ENCODE measurements at places on chromosomes 1 and 21.

GRCh38 chr1:181630838-181631237 lies 147.5 kb downstream of the CACNA1E start:
- DNase-seq = no peak

GRCh38 chr1:57377339-57378139 lies 46.3 kb downstream of the DAB1 start:
- DNase-seq = no peak

DNA sequence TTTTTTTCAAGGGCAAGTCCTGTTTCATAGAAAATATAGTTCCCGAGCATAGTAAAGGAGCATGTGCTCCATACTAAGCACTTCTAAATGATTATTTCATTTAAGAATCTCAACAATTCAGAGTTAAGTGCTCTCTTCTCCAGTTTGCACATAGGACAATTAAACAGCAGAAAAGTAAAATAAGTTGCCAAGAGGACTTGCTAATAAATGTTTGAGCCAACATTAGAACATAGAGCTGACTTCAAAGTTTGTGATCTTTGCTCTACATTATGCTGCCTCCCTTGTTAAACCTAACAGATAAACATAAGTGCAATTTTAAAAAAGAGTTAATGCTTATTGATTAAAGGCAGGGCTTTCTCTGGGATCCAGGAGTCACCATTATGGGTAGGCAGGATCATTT lies 23.8 kb upstream of the RAP1A start:
- no peak for DNase-seq

DNA sequence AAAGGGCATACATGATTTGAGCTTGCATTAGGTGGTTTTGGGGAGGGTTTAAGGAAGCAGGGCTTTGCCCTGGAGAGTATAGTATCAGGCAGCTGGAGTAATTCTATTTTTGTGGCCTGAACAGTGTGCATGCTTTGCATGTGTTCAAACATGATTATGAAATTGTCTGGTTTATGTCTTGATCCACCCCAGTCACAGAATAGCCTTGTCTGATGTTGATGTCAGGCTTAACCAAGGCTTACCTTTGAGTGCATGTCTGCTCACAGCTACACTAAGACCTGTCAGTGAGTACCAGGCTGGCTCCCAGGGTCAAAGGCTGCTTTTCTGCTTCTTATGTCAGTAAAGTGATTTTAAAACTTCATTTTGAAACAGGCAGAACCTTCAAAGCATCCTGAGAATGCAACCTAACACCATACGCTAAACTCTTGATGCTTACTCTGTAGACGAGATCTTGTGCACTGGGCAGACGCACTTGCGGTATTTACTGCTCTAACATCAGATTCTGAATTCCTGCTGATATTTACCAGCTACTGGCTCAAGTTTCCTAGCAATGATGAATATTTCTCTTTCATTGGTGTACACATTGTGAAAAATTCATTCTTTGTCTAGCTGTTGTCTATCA lies 78.9 kb downstream of the MAP3K21 start:
- DNase-seq = no peak

- no peak for DNase-seq
Observed at GRCh38 chr1:221532071-221532773, 209.7 kb downstream of the DUSP10 start.

DNA sequence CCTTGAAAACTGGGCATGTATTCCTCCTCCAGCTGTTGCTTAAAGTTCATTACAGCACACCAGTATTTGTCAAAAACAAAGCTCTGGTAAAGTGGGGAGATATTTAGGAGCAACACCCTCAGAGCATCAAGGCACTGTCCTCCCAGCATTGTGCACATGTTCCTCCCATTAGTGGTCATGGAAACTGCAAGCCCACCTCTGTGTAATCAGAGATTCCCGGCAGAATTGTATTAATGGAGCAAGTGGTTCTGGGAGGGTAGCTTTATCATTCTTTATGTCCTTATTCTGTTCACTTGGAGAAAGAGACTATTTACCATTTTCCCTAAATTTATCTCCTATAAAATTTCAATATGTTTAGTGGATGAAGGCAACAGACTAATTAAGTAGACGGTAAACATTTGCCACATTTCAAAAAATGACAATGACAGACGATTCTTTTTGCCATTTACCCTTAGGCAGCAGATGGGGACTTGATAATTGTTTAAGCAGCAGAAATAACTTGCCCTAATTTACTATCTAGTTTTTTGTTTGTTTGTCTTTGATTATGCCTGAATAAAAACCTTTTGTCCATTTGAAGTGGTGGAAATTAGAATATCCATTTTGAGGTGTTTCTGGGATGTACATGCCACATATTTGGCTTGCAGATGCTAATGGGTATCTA lies 289.6 kb upstream of the ST6GALNAC5 start:
- no peak for DNase-seq

GRCh38 chr21:43865540-43866259 lies 677 bp downstream of the AGPAT3 start:
- peak; percentile 37 for DNase-seq

DNA sequence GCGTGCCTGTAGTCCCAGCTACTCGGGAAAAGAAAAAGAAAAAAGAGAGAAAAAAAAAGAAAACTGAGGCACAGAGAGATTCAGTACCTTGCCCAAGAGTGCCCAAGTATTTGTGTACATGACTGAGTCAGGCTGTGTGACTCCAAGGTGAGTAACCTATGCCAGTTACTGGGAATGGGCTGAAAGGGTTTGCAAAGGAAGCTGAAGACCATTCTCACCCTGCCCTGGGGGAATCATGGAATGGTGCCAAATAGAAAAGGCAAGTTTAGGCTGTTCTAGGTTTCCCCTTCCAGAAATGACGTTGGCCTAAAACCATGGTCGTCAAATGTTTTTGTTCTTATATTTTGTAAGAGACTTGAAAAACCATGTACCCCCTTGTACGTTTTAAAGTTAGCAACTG lies 37.9 kb upstream of the LRIG2 start:
- no peak for DNase-seq

DNA sequence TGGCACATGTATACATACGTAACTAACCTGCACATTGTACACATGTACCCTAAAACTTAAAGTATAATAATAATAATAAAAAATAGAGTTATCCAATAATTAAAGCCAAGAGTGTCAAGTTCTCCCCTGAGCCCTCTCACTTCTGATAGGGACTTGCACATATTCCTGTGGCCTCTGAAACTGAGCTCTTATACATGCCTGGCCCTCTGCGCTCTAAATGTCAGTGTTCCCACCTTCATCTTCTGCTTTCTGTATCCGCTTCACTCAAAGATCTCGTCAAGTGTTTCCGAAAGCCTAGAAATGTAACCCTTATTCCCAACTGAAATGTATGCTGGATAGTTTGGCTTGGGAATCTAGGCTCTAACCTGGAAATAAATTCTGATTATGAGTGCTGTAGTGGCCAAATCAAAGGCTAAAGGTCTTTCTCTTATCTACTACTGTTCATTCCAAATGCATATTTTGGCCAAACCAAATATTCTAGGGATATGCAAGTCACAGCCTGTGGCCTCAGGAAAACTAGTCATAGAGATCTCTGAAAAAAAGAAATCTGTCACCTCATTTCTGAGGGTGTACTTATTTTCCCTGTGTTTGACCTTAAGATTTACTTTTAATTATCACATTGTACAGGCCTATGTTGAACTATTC lies 99.5 kb upstream of the LYPLAL1 start:
- no peak for DNase-seq

- peak; percentile 3 for DNase-seq
Observed at GRCh38 chr1:112674986-112675727, 698 bp downstream of the MOV10 start.

GRCh38 chr1:67601539-67601938 lies 83.5 kb upstream of the GADD45A start:
- no peak for DNase-seq

- DNase-seq = no peak
Observed at GRCh38 chr1:181551754-181552153, 68.4 kb downstream of the CACNA1E start.

GRCh38 chr1:198352975-198353695 lies 187.3 kb downstream of the ATP6V1G3 start:
- no peak for DNase-seq

Measured in CD14-positive monocyte (primary cell).